ENCODE measurements at places on chromosomes 7 and 10.

DNA sequence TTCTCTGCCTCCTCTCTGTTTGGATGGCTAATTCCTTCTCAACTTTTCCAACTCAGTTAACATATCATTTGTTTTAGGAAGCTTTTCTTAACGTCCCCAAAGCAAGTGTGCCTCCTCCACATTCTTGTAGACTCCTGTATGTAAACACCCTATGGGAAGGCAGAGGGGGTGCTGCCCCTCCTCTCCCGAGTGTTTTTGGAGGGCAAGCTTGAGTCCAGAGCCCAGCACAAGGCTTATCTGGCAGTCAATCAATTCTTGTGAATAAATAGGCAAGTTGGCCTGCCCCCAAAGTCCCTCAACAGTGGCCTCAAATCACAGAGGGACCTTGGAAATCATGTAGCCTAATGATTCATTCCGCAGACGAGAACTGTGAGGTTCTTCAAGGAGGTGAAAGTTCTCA is 305.6 kb downstream of the RPS24 start:
- DNase-seq = no peak

DNA sequence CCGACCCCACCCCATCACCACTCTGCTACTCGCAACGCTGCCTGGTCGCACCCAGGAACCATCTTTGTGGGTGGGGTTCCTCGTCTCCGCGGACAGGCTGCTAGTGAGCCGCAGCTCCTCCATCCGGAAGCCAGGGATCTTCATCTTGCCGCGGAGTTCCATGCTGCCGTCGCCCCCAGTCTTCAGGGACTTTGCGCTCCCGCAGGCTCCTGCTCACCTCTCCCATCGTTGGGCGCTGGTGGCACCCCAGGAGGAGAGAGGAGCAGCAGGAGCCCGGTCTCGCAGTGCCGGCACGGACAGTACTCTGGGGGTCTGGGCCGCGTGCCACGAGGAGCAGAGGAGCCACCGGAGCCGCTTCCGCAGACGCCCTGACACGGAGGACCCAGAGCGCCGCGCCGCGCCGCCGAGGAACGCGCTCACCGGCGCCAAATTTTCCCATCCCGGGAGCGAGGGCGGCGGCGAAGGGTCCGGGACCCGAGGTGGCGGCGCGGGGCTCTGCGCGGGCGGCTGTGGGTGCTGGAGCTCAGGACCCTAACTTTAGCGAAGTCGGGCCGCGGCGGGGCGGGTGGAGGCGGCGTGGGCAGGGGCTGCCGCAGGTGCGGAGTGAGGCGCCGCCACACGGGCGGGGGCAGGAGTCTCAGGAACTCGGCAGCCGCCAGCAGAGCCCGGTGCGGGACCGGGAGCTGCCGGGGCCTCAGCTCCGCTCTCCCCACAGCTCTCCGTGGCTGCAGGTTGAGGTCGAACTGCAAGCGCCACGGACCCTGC is 750.1 kb upstream of the SORCS1 start:
- DNase-seq = no peak

- DNase-seq = no peak
Measured at GRCh38 chr10:48763403-48763965, 78.8 kb downstream of the WDFY4 start.

GRCh38 chr10:30536578-30536977 is 93.0 kb downstream of the LYZL2 start:
- no peak for DNase-seq

- peak; percentile 86 for DNase-seq
Measured at GRCh38 chr10:13586676-13587355, at the start of gene PRPF18. TSS of gene PRPF18 (plus strand) at chr10:13586965. CDS start at chr10:13587087, 122 bp downstream.

- peak; percentile 20 for DNase-seq
Measured at GRCh38 chr10:114458955-114459354, 54.7 kb upstream of the AFAP1L2 start.

GRCh38 chr7:127809261-127809702 is 157.3 kb downstream of the SND1 start:
- DNase-seq = no peak

DNA sequence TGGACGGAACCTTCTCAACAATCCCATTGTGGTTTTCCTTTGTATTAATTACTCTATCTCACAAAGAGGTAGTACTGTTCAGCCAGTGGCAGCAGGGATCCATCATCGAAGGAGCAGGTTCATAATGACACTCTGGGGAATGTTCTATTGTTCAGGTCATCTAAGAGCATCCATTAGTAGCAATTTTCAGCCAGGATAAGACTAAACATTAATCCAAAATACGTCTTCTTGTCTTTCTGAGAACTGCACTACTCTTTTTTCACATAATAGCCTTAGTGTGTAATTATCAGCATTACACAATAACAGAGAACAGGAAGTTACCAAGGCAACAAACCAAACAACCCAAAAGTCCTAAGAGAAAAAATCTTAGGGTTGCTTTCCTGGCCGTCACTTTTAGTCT is 259.5 kb upstream of the VWC2 start:
- DNase-seq = no peak

DNA sequence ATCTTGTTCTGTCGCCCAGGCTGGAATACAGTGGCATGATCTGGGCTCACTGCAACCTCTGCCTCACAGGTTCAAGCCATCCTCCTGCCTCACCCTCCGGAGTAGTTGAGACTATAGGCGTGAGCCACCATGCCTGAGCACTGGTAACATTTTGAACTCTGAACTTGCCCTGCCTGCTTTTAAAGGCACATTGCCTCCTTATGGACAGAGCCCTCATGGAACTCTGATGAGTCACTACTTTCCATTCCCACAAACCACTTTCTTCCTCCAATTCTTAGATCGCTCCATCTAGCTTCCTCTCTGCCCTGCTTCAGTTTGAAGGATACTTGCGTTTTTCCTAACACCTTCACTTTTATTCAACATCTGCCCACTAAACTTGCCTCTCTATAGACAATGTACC is 38.1 kb downstream of the PRPS1L1 start:
- DNase-seq = no peak

DNA sequence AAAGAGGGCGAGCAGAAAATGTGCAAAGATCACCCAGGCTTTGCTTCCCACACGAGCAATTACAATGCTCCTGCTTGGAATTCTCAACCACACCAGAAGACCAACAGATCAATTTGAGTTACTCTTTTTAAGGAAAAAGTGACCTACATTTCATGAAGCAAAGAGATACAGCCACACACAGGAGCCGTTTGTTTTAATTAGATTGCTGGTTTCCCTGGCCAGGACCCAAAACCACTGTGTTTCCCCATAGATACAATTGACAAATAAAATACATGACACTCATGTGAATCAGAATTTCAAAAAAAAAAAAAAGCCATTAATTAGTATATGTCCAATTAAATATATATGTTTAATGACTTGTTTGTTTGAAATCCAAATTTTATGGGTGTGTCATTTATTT is 458.3 kb downstream of the PLXDC2 start:
- no peak for DNase-seq

- DNase-seq = no peak
Measured at GRCh38 chr7:26372249-26372648, 80.6 kb downstream of the SNX10 start.

GRCh38 chr7:157907091-157907490 is 570.3 kb downstream of the DNAJB6 start:
- DNase-seq = no peak

GRCh38 chr7:22668971-22669401 is 58.0 kb upstream of the IL6 start:
- no peak for DNase-seq

DNA sequence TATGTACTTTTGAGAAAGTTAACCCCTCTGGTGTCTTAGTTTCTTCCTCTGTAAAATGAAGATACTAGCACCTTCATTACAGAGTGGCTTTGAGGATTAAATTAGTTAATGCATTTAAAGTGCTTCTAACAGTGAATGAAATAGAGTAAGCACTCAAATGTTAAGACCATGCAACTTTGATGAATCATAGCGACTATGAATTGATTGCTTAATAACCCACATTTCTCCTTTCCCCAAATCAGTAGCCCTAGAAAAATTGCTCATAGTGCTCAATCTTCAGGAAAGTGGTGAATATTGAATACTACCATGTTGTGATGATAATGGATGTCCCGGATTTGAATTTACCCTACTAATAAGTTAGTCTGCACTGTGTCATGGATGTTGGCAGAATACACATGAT is 48.1 kb downstream of the CD36 start:
- DNase-seq = no peak

GRCh38 chr7:158453663-158454062 is 134.0 kb downstream of the PTPRN2 start:
- DNase-seq = no peak

DNA sequence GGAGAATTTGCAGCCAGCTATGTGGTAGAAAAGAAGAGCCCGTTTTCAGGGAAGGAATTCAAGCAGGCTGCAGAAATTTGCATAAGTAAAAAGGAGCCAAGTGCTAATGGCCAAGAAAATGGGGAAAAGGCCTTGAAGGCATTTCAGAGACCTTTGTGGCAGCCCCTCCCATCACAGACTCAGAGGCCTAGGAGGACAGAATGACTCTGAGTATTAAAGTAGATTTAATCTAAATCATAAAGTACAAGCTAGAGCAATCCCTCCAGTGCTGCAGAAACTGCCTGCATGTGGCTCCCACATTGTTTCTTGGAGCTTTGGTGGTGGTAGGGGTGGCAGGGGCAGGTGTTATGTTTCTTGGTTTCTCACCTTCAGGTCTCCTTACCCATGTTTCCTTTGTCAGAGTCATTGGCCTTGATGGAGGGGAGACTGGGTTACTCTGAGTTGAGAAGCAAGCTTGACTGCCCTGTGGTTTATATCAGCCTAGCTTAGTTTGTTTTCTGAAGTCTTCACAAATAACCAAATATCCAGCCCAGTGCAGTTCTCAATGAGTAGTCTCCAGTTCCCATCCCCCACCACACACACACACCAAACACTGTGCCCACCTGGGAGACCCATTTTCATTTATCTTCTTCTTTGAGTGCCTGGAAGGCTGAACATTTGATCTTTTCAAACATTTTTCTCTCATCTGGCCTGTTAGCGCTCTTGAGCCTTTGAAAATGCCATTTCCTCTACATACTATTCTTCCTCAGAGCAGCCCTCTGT is 34.5 kb downstream of the ITPRIP start:
- DNase-seq = no peak

- DNase-seq = no peak
Measured at GRCh38 chr7:2287745-2288144, 26.5 kb downstream of the SNX8 start.

- no peak for DNase-seq
Measured at GRCh38 chr7:153383781-153384180, 624.2 kb downstream of the ACTR3B start.

GRCh38 chr10:129832573-129833467 is 131.3 kb downstream of the EBF3 start:
- DNase-seq = no peak

DNA sequence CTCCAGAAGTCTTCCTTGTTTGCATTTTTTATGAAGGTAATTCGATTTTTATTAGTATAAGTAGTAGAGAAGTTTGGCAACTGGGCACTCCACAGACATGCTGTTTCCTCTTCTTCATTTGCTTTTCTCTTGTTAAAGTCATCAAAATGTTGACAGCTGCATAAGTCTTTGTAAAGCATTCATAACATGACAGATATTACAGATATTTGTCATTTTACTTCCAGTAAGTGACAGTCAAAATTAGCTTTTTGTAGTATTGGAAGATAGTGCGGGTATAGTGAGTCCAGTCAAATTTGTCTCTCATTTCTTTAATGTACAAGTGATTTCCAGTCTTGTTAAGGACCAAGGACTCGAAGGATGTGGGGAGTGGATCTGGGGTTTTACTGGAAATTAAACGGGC is 247.1 kb downstream of the LRMDA start:
- DNase-seq = no peak

GRCh38 chr10:3777981-3778691 is 6.9 kb downstream of the KLF6 start:
- no peak for DNase-seq

GRCh38 chr10:29386342-29386999 is 97.6 kb downstream of the LYZL1 start:
- DNase-seq = no peak

DNA sequence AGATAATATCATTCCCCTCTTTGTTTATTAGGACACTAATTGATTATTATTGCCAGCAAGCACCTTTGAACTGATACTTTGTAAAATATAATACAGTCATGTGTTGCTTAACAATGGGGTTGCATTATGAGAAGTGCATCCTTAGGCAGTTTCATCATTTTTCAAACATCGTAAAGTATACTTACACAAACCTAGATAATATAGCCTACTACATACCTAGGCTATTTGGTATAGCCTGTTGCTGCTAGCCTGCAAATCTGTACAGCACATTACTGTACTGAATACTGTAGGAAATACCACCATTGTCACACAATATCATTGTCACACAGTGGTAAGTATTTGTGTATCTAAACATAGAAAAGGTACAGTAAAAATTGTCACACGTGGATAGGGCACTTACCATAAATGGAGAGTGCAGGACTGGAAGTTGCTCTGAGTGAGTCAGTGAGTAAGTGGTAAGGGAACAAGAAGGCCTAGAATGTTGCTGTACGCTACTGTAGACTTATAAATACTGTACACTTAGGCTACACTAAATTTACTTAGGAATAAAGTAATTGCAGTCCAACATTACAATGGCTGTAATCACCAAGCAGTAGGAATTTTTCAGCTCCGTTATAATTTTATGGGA is 70.7 kb downstream of the LCOR start:
- no peak for DNase-seq
